Fibroblast of skin of back (primary cell): ENCODE measurements at places on chromosomes 4 and X.

GRCh38 chr4:8277356-8278008 lies 7.9 kb downstream of the HTRA3 start:
- no peak for DNase-seq

- peak; percentile 90 for DNase-seq
Observed at GRCh38 chr4:69800599-69800998, 40.2 kb upstream of the SULT1B1 start.

DNA sequence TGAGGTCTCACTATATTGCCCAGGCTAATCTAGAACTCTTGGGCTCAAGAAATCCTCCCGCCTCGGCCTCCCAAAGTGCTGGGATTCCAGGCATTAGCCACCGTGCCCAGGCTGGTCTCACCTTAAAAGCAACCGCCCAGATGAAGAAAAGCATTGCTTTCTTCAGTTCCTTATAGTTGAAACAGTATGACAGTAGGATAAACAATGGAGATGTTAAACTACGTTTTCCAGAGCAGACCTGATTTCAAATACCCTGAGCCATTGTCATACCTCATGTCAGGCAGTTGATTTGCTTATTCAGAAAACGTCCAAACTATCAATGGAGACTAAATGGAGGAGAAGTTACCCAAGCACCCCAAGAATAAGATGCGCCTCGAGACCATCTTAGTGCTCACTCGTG lies 26.3 kb upstream of the TMEM131L start:
- DNase-seq, result no peak

GRCh38 chr4:19178835-19179234 lies 1072.9 kb upstream of the SLIT2 start:
- no peak for DNase-seq

GRCh38 chr4:83282049-83282535 lies 2.5 kb downstream of the COQ2 start:
- peak; percentile 63 for DNase-seq

- peak; percentile 83 for DNase-seq
Observed at GRCh38 chr4:14294611-14295010, 667.1 kb upstream of the BOD1L1 start.

GRCh38 chrX:18883234-18883960 lies 100.5 kb downstream of the PHKA2 start:
- no peak for DNase-seq

DNA sequence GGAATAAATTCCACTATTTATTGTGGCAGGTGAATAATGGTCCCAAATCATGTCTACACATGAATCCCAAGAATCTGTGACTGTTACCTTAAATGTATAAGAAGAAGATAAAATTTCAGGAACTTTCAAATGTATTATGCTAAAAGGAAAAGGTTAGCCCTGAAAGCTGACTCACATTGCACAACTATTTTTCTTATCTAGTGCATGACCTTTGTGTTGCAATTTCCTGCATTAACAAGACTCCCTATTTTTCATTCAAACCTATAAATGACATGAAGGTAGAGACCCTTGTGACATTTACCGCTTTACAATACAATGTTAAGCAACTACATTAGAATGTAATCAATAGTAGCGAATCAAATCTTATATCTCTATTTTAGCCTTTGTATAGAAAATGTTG lies 36.7 kb downstream of the UBQLN2 start:
- no peak for DNase-seq

- DNase-seq, result peak; percentile 33
Observed at GRCh38 chrX:38891641-38892413, 90.6 kb downstream of the MID1IP1 start.

DNA sequence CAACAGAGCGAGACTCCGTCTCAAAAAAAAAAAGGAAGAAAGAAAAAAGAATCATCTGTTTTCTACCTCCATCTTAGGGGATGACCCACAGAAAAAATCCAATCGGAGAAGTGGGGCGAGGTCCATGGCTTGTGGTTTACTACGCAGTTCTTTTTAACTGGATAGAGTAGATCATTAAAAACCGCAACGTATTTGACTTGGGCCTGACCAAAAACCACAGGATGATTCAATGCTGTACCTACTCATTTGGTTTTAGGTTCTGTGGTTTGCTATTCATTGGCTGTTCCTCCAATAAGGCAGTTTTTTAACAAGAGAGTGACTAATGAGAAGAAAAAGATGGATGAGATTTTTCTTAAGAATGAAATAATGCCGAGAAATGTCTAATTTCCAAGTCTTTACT lies 83.7 kb downstream of the FREM3 start:
- no peak for DNase-seq

- DNase-seq, result peak; percentile 79
Observed at GRCh38 chr4:20370274-20370673, 118.6 kb downstream of the SLIT2 start.
